ENCODE measurements at places on chromosomes 3 and 15.
A peak's percentile ranks its signal among the peaks of the same experiment; 100 is the strongest.

GRCh38 chr3:134150476-134150875 lies 100.2 kb downstream of the RYK start:
- no peak for DNase-seq

DNA sequence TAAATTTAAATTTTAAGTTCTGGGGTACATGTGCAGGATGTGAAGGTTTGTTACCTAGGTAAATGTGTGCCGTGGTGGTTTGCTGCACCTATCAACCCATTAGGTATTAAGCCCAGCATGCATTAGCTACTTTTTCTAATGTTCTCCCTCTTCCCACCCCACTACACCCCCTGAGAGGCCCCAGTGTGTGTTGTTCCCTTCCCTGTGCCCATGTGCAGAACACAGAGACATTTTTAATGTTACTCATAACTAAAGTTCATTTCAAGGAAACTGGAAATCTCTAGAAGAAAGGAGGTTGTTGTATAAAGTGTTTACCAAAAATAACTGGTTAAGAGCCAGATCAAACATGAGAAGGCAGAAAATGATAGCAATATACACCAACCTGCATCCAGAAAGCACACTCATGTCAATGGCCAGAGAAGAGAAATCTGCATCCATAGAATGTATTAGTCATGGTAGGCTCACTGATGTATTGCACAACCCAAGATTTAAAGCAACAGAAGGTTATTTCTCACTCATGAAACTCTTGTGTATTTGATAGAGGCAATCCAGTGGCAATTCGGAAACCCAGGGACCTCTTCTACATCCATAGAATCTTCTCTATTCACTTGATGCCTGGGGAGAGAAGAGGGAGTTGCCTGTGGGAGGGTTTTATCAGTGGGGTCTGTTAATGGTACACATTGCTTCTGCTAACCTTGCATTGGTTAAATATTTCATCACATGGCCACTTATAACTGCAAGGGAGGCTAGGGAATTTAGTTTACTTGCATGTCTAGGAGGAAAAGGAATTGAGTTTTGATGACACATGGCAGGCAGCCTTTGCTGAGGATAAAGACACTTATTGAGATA lies 321.9 kb upstream of the RASGRP1 start:
- no peak for DNase-seq

DNA sequence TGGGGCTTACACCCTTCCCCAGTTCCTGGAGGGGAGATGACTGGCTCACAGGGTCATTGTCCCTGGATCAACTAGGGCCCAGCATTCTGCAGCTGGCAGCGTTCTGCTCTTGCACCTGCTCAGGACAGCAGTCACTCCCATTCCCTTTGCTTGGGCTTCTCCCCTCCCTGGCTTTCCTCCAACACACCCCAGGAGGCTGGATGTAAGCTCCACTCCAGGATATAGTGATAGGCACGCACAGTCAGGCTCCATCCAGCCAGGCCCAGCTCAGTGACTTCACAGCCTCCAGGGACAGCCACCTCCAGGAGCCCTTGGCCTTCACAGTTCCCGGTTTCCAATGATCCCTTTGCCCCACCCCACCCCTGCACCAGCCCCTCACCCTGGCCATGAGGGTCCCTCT lies 1.9 kb downstream of the SPTBN5 start:
- DNase-seq = no peak

DNA sequence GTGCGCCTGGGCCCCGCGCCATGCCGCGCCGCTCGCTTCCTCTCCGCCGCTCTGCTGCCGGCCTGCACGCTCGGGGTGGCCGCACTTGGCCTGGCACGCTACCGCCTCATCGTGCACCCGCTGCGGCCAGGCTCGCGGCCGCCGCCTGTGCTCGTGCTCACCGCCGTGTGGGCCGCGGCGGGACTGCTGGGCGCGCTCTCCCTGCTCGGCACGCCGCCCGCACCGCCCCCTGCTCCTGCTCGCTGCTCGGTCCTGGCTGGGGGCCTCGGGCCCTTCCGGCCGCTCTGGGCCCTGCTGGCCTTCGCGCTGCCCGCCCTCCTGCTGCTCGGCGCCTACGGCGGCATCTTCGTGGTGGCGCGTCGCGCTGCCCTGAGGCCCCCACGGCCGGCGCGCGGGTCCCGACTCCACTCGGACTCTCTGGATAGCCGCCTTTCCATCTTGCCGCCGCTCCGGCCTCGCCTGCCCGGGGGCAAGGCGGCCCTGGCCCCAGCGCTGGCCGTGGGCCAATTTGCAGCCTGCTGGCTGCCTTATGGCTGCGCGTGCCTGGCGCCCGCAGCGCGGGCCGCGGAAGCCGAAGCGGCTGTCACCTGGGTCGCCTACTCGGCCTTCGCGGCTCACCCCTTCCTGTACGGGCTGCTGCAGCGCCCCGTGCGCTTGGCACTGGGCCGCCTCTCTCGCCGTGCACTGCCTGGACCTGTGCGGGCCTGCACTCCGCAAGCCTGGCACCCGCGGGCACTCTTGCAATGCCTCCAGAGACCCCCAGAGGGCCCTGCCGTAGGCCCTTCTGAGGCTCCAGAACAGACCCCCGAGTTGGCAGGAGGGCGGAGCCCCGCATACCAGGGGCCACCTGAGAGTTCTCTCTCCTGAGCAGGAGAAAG lies 951 bp downstream of the GPR62 start:
- DNase-seq = peak; percentile 30

DNA sequence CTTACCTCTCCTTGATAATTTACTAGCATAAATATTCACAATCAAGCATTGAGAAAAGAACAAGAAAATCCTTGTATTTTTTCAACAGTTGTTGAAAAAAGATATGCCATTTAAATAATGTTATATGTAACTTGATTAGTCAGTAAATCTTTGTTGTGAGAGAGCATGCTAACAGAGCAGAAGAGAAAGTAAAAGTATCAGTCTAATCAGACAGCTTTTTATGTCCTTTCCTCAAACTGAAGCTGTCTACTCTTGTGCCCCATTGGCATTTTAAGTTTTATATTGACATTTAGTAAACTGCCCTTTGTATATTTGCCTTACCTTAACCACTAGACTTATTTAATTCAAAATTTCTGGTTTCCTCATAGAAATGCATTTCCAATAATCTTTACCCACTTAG lies 668.7 kb downstream of the OTOL1 start:
- no peak for DNase-seq

GRCh38 chr3:117439812-117440211 lies 730.2 kb downstream of the TUSC7 start:
- DNase-seq = no peak

- no peak for DNase-seq
Measured at GRCh38 chr3:139540651-139541531, 1.3 kb upstream of the RBP1 start.

- no peak for DNase-seq
Measured at GRCh38 chr3:64174328-64174727, 50.9 kb downstream of the PRICKLE2 start.

DNA sequence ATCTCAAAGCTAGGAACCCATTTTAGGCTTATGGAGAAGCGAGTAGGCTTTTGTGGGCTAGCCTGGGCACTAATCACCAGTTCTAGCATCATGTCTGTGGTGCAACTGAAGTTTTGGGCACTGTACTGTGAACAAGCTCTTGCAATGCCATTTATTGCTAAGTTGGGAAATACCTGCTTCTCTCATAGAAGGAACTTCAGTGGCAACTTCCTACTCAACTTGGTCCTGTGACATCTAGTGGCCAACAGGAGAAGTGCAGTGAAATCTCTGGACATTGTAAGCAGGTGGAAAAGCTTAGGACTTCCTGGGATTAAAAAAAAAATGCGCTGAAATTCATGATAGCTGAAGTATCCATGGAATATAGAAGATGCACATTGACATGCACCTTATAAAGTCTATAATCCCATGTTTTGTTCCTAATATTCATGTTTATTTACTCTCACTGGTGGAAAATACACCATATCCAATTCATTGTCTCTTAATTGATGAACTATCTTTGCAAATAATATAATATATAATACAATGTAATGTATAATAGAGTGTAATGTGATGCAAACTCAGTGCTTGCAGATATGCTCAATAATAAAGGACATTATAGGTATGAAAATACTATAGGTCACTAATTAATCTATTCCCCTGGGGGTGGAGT lies 6.5 kb upstream of the ALDH1A3 start:
- DNase-seq = peak; percentile 32

DNA sequence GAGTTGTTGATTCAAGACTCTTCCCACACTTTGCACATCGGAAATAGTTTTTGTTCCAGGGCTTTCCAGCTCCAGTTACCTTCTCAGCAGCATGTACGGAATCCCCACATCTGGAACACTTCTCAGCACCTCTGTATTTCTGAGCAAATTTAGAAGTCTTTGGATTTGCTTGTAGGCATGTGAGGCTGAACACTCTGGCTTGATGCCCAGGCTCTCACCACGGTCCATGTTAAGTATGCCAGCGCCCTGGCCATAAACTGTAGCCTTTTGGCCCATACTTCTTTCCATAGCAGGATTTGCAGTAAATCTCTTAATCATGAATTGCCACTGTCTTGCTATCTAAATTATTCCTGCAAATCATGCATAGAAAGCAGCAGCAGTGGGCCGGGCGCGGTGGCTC lies 24.4 kb downstream of the ATP2C1 start:
- no peak for DNase-seq

GRCh38 chr3:4856136-4856535 lies 123.1 kb upstream of the BHLHE40 start:
- no peak for DNase-seq

GRCh38 chr3:175421902-175422301 lies 562.8 kb downstream of the NAALADL2 start:
- no peak for DNase-seq

- DNase-seq = no peak
Measured at GRCh38 chr3:14391033-14391432, 11.4 kb upstream of the SLC6A6 start.

DNA sequence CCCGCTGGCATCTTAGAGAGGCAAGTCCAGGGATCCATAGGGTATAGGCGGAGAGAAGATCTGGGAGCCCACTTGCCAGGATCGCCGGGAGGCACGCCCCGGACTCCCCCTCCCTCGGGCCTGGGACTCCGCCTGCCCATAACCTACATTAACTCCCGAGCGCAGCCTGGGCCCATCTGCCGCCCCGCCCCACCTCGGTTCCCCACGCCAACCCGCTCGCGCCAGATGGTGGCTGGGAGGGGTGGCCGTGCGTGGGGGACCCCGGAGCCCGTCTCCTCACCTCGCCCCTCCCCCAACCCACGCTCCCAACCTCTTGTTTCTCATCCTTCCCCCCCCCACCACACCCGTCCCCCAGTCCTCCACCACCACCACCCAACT lies 1.7 kb upstream of the DLL4 start:
- no peak for DNase-seq

GRCh38 chr3:81531263-81531662 lies 230.2 kb downstream of the GBE1 start:
- no peak for DNase-seq

DNA sequence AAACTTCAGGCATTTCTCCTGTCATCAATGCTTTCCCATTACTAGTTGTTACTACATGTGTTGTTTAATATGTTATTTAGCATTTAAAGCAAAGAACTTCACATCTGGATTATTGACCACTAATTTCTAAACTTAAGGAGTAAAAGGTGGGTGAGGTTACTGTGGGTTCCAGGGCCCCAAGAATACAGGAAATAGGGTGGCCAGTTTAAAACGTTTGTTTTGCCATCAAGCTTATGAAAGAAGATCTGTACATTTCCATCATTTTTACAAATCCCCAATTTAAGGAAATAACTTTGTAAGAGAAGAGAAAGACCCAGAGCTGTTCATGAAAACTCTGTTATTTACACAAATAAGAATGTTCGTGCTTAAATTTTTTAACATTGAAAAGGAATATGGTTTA lies 54.5 kb upstream of the ACKR4 start:
- DNase-seq = no peak

DNA sequence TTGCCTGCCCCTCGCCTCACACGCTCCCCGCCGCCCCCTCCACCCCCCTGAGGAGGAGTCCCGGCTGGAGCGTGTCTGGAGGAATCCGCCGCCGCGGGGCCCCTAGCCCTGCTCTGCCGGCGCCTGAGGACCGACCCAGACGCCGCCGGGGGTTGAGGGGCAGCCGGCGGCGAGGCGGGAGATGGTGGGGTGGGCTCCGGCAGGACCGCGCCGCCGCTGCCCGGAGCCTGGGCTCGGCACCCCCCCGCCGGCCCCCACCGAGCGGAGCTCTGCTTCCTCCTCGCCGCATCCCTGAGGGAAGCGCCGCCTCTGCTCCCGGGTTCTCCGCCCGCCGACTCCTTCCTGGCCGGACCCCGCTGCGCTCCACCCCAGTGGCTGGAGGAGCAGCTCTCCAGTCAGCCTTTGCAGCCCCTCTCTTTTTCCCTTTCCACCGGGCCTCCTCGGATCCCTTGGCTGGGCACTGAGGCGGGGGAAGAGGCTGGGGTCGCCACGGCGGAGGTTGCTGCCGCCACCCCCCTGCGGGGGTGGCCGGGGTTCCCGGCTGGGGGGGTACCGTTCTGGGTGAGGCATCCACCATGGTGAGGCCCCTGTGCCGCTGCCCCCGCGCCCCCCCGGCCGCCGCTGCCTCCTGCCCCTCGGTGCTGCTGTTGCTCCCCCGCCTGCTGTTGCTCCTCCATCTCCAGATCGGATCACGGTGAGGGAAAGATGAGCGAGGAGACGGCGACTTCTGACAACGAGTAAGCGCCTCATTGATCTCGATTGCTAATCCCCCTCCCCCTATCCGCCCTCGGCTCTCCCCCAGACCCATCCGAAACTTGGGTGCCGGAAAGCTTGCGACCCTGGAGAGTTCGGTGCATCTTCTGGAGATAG lies at the start of gene SPRED1:
Gene SPRED1 (plus strand): TSS at position 356 of the 870 bp plus-strand sequence. CDS start 350 bp downstream, at position 706.
- DNase-seq = no peak

DNA sequence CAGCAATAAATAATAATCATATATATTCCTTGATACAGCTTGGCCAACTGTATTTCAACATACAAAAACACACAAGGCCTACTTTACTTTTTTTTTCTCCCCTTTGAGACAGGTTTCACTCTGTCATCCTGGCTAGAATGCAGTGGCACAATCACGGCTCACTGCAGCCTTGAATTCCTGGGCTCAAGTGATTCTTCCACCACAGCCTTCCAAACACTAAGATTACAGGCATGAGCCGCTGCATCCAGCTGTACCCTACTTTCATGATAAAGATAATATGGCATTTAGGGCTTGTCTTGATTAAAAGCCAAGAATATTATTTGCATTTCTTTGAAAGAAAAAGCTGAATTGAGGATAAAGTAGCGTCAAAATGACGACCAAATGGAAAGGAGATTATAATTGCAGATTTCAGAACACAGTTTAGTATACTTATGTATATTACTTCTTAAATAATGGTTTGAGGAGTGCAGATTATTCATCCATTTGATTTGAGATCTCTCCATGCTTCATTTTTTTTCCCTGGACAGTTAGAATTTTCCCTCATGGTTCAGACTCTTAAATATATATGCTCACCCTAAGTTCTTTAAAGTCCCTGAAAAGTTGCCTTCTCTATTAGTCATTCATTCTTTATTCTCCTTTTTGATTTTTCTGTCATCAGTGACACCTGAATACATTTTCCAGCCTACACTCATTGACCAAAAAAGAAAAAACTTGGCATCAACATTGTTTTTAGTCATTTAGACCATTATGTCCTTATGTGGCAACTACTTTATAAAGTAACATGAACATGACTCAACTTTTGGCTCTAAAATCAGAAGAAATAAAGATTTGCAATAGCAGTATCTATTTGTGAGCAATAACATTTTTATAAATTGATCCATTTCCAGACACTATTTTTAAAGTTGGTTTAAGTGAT lies 48.5 kb upstream of the MLF1 start:
- no peak for DNase-seq

- no peak for DNase-seq
Measured at GRCh38 chr3:117611211-117611610, 901.6 kb downstream of the TUSC7 start.

GRCh38 chr3:168470380-168470779 lies 374.7 kb upstream of the GOLIM4 start:
- DNase-seq = no peak

Measured in activated T-cell treated with anti-CD3 and anti-CD28 coated beads for 24 hours (primary cell).